Activated CD4-positive, alpha-beta T cell treated with anti-CD3 and anti-CD28 coated beads for 36 hours (primary cell): ENCODE measurements at places on chromosomes 4 and X.
A peak's percentile ranks its signal among the peaks of the same experiment; 100 is the strongest.

DNA sequence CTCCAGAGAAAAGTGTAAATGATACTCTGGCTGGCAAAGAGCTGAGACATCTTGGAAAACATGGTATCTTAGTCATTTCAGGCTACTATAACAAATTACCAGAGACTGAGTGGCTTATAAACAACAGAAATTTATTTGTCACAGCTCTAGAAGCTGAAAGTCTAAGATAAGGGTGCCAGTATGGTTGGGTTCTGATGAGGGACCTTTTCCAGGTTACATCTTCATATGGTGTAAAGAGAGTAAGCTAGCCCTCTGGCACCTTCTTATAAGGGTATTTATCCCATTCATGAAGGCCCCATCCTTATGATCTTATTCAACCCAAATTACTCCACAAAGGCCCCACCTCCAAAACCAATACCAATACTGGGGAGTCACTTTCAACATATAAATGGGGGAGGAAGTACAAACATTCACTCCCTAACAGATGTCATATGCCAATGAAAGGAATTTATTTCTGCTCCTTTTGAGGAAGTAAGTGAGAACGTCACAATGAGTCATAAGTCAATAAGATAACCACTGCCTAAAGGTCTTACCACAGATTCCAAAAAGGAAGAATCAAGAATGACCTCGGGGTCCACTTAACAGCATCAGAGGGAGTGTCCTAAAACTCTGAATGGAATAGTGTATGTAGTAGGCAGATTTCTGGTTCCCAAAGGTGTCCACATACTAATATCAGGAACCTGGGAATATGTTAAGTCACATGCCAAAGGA lies 246.6 kb downstream of the OPHN1 start:
- no peak for DNase-seq

GRCh38 chr4:105551965-105552746 lies at the start of gene ARHGEF38:
Gene ARHGEF38, plus strand, starts transcription at chr4:105552620. Its CDS starts 146 bp downstream, at chr4:105552766.
- no peak for DNase-seq

DNA sequence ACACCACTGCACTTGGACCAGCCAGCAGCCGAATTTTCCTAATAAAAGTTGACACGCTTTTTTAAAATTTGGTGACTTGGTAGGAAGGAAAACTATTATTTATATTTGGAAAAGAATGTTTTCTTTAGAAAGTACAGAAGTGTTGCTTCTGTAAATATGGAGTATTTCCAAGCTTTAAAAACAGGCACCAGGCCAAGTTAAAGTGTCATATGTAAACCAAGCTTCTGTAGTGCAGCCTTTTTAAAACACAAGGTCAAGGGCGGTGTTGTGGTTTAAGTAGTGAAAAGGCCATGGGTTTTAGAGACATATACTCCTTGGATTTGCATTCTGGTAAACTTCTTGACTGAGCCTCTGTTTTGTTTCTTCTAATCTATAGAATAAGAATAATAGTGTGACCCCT lies 62.7 kb downstream of the TRIM2 start:
- no peak for DNase-seq

GRCh38 chr4:110609044-110609750 lies 13.7 kb downstream of the PITX2 start:
- no peak for DNase-seq

DNA sequence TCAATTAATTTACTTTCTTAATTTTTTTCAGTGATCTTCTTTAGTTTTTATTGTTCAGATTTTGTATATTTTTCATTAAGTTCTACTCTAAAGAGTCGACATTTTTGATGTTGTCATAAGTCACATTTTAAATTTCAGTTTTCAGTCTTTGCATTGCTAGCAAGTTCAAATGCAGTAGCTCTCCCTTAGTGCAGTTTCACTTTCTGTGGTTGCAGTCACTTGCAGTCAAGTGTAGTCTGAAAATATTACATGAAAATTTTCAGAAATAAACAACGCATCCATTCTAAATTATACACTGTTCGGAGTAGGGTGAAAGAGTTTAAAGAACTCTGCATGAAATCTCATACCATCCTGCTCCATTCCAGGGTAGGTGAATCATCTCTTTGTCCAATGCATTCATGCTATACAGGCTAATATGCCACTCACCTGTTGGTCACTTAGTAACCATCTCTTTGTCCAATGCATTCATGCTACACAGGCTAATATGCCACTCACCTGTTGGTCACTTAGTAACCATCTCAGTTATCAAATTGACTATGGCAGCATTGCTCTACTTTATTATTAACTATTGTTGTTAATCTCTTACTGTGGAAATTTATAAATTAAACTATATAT lies 356.9 kb downstream of the STPG2 start:
- DNase-seq: no peak

DNA sequence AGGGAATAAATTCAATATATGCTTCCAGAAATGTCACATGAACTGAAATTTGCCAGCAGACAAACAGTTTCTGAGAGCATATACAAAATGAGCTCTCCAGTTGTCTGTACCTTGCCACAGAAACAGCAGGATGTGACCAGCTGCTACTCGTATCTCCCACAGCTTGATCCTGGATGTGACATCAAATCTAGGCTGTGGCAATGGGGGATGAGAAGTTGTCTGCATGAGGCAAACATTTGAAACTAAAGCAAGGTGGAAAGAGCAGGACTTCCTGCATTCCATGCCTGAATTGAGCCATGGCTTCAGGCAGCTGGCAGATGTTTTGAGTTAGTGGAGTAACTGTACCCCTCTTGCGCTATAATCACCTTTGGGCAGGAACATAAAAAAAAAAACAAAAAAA lies 1724.0 kb downstream of the RPA4 start:
- DNase-seq: no peak

- DNase-seq: peak; percentile 67
These were observed 26.8 kb upstream of the CLDN24 start for GRCh38 chr4:183348706-183349659.

- DNase-seq: peak; percentile 60
These were observed 80.8 kb downstream of the HMGN5 start for GRCh38 chrX:81120936-81121371.

GRCh38 chr4:107252571-107252970 lies 216.5 kb upstream of the DKK2 start:
- no peak for DNase-seq

DNA sequence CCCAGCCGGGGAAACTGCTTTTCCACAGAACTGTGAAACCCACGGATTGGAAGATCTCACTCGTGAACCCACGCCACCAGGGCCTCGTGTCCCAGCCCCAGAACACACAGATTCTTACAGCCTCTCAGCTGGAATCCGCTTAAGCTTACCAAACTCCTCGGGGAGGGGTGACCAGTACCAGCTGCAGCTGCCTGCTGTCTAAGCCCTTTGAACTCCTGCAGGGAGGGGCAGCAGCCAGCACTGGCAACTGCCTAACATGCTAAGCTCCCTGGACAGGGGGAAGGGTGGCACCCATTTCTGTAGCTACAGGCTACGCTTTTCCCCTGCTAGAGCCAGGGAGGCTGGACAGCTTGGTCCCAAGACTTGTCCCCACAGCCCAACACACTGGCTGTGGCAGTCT lies 38.4 kb downstream of the TBL1X start:
- DNase-seq: no peak

DNA sequence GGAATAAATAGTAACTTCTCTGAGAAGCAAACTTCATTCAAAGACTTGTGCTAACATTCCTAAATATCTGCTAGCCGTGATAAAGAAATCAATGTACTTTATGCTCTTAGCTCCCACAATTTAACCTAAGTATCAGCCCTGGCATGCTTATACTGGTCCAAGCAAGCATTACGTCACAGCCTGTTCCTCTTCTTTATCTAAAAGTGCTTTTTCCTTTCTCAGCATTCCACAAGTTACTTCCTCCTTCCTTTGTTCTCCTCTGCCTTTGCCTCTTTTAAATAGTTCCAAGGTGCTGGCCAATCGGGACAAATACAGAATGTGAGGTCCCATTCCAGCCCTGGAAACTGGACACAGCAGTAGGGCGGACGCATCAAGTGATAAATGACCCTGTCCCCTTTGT lies 249.6 kb downstream of the DHRSX start:
- no peak for DNase-seq
